ENCODE measurements at places on chromosomes 1 and 21.

DNA sequence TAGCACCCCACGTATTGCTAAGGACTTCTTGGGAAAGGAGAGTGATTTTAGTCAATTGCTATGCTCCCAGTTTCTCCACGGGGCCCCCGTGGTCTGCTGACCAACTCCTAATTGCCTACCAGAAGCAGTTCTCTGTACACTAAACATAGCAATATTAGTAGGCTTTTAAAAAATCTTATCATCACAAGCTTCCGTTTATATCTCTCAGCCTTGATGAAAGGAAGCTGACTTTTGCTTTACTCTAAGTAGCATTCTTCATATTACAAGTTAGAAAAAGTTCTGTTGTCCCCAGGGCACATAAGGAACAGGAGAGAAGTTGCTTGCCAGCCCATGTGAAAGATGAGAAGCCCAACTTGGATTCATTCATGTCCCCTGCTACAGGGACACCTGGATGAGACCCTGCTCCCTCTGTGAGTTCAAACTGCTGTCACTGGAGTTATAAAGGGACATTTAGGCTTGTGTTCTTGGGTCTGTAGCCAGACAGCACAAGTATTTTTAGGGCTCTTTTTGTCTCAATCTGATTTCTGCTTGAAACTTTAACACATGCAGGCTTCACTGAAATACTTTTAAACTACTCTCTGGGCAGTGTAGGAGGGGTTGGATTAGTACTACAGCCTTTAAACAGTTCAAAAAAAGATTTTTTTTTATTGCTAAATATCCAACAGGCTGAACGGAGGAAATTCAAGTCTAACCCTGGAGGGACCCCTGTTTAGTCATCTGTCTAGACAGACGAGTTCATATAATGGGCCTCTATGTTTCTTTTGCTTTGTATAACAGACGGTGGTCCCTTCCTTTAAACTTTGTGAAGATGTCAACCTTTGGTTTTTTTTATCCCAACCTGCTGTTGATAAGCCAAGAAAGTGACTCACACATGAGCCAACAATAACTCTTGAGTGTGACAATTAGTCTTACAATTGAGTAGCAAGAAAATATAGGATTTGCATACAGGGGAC is 29.5 kb downstream of the TGFB2 start:
- no peak for DNase-seq

DNA sequence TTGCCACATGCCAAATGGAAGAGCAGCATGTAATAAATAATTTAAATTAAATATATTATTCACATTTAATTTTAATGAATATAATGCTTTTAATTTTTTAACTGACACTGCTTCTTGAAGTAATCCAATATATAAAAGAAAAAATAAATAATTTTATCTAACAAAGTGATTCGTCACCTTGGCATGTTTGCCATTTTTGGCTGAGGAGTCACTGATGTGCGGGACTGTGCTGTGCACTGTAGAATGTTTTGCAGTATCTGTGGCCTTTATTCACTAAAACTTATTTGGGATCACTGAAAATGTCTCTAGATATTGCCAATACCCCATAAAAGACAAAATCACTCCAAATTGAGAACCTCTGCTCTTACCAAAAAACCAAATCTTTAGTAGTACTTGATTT is 807.8 kb downstream of the BRINP3 start:
- no peak for DNase-seq

DNA sequence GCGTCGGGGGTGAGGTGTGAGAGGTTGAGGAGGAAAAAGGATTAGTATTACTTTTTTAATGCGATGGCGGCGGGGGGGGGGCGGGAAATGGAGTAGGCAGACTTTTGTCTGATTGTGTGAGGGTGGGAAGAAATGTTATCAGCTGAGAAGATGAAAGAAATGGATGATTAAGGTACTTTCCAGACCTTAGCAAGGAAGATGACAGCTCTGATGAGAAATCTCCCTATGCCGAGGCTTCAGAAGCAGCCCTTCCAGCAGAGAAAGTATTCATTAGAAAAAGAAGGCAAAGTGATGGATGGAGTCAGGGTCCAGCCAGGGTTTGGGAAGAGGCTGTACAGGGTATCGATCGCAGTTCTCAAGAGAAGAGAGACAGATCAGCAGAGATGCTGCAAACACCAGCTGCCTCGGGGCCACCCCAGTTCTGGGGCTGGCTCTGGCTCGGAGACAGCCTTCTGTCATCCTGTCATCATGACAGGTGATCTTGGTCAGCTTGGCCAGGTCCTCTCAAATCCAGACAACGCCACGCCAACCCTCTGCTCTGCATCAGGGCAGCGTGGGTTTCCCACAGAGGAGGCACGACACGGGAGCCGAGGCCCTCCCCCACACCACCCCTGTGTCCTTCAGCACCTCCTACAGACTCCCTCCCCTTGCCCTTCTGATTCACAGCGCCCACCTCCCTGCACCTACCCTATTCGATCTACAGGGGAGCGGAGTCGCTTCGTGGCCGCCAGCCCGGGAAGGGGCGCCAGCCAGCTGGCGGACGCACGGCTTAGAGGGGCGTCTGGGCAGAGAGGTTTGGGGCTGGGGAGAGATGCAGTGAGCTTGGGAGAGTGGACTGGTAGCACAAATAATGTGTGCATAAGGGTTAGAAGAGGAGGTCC is 674 bp upstream of the ATXN7L2 start:
- DNase-seq: no peak

GRCh38 chr1:236269439-236269838 is 12.3 kb downstream of the ERO1B start:
- DNase-seq: no peak

DNA sequence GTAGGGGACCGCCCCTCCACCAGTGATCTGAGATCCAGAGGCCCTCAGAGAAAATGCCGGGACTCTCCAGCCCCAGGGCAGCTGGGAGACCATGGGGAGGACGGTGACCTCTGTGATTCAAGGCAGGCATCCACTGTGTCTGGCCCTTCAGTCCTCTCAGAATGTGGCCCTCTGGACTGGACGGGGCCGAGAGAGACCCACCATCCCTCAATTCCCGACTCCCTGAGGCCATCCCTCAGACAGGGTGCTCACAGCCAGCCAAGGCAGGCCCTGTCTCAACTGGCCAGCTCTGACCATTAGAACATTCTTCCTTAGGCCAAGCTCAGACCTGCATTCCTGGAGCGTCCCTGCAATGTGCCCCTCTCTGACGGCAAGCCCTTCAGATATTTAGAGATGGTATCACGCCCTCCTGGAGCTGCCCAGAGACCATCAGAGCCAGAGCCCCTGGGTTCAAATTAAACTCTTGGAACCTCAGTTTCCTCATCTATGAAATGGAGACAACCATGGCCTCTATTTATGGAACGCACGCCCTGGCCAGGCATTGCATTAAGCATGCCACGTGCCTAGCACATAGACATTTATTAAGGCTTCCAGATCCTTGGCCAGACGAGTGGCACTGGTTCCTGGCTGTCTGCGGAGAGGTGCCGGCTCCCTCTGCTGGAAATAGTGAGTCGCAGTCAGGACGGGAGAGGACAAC is 9.6 kb upstream of the EPS8L3 start:
- peak; percentile 65 for DNase-seq

- no peak for DNase-seq
Measured at GRCh38 chr21:26461500-26461899, 111.6 kb downstream of the CYYR1 start.

DNA sequence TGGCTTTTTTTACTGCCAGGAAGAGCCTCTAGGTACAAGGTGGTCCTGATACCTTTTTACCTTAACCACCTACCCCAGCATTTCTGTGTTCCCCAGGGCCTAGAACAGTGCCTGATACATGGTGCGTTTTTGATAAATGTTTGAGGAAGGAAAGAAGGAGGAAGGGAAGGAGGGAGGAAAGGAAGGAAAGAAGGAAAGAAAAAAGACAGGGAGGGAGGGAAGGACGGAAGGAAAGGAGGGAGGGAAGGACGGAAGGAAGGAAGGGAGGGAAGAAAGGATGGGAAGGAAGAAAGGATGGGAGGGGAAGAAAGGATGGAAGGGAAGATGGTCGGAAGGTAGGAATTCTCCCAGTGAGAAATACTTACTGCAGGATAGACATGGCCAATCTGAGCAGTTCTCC is 12.0 kb upstream of the MAGOH start:
- DNase-seq: no peak
